ENCODE measurements at places on chromosomes 11 and 22.

GRCh38 chr22:30040499-30041260 is 39.6 kb upstream of the HORMAD2 start:
- no peak for DNase-seq

DNA sequence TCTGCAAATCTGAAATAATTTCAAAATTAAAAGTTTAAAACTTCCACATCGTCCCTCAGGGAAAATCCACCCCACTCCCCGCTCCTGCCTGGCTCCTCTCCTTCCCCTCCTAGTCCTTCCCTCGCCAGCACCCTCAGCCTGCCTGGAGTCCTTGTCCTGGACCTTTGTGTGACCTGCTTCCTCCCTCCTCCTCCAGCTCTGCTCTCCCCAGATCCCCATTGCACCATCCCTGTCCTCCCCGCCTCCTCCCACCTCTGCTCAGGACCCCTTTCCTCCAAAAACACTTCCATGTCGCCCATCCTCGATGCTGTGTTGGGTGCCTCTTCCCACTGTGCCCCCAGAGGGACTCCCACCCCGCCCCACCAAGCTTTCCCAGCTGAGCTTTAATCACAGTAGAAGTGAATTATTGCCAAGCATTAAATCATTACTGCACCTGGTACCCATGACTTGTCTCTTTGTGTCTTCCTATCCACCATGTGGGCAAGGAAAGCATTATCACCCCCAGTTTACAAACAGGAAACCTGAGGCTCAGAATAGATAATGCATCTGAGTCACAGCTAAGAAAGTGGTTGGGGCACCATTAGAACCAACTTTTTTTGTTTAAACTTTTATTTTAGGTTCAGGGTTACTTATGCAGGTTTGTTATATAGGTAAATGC is 2.4 kb upstream of the ZP1 start:
- no peak for DNase-seq

- peak; percentile 34 for DNase-seq
These were observed 1.5 kb downstream of the MAFF start for GRCh38 chr22:38203090-38203810.

DNA sequence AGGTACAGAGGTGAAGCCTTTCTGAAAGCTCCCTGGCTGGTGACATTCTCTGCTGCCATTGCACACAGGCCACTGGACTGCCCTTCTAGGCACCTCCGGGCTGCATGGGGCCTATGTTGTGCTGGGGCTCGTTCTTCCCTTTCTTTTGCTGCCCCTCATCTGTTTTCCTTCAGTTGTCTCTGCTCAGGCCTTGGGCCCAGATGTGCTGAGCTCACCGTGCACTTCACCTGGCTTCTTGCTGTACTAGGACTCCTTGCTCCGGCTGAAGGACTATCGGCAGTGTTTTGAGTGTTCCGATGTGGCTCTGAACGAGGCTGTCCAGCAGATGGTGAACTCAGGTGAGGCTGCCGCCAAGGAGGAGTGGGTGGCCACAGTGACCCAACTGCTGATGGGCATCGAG is 59.4 kb downstream of the CABIN1 start:
- DNase-seq, result no peak

GRCh38 chr11:66048547-66049323 is at the start of gene GAL3ST3:
TSS of gene GAL3ST3 (minus strand) at chr11:66049161. CDS start at chr11:66045415, 3,746 bp downstream.
- no peak for DNase-seq

- peak; percentile 39 for DNase-seq
These were observed 218.1 kb upstream of the SORL1-AS1 start for GRCh38 chr11:121670805-121671282.

DNA sequence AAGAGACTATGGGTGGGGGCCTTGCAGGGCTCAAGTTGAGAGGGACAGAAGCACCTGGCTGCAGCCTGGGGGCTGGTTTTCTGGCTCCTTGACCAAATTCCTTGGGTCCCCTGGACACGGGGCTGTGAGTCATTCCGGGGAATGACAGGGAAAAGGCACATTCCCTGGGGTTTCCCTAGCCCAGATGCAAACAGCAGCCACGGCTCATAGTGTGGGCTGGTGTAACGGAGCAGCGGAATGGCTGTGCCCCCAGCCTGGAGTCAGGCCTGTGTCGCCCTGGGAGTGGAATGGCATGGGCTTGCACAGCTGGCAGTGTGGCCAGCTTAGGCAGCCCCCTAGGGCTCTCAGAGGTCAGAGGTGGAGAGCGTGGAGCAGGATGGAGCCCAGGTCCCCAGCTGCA is 77.6 kb upstream of the KCNQ1OT1 start:
- no peak for DNase-seq

GRCh38 chr11:115191761-115192160 is 312.5 kb downstream of the CADM1 start:
- DNase-seq, result no peak

DNA sequence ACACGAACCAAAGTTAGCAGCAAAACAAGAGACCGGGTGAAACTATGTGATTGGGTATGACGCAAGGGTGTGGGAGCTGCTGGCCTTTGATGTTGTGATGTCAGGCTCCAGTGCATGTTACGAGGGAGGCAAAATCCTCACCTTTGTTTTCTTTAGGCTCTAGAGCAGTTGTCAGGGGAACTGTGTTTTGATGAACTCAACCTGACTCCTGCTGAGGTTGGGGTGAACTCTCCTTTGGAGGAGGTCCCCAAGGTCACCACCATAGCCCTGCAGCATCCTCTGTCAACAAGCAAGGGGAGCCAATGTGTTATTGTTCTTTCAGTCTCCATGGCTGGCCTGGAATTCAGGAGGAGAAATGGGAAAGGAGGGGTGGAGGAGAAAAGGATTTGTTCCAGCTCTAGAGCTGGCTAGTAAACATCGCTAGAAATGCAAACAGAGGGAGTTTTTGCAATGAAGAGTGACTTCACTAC is 33.8 kb downstream of the RASSF10 start:
- DNase-seq, result no peak

DNA sequence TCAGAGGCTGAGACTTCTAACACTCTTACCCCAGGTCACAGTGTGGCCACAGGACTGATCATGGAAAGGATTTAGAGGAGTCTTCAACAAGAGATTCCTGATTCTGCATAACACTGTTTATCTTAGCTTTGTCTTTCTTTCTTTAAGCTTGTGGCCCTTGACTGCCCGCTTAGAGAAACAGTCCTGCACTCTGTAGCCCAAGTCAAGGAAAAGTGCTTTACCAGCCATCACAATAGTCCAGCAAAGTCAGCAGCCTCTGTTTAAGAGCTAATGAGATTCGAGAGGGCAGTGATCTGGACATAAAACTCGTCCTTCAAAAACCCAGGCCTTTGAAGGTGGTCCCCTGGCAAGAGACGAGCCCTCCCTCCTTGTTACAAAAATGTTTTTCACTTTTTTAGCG is 30.0 kb downstream of the PRDM10 start:
- DNase-seq, result no peak

GRCh38 chr11:9153651-9154050 is 62.3 kb upstream of the SCUBE2 start:
- no peak for DNase-seq

DNA sequence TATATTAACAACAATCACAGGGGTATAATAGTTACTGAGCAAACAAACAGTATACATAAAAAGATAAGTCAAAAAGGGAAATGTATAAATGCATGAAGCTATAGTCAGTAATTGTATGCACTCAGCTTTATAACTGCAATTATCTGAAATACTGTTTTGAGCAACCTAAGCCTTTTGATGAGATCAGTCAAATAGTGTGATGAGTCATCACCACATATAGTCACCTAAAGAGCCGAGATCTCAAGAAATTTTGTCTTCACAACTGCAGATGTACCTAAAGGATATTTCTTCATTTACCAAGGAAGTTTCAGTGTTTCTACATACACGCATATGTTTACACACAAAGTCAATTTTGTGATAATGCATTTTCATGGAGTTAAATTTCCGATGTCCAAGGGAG is 5.4 kb upstream of the OR51A2 start:
- DNase-seq, result no peak

DNA sequence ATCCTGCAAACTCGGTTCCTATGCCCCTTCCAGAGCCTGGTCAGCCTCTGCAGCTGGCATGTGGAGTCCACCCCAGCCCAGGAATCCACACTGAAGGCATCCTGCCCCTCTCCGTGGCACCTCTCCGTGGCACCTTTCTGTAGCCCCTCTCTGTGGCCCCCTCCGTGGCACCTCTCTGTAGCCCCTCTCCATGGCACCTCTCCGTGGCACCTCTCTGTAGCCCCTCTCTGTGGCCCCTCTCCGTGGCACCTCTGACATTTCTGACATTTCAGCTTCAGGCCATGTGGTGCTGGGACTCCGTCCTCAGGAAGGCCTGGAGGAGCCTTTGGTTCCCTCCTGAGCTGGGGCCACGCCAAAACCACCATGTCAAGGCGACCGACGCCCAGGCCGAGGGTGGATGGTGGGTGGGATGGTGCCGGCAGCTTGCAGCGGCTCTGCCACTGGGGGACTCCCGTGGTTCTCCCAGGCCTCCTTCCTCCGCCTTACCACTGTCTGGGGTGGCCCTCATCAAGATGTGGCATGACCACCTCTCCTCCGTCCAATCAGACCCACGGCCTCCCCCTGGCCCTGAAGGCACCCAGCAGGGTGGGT is 1518.5 kb downstream of the BRD1 start:
- DNase-seq, result no peak

DNA sequence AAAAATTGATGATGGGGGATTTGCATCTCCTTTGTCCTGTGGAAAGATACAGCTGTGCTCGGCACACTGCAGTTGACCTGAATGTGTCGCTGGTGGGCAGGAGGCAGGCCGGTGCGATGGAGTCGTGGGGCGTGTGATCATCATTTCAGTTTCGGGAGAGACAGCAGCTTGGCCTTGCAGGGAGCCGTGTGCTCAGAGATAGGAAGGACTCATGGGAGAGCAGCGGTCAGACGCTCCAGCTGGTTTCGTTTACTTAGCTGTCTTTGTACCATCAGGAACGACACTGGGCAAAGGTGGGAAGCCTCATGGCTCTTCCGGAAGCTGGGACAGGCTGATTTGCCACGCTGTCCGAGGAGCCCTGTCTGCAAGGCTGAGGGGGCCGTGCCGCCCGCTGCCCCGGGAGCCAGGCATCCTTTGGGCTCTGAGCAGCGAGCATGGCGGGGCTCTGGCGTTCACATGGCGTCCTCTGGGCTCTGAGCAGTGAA is 32.7 kb downstream of the GRAMD4 start:
- DNase-seq, result peak; percentile 54

DNA sequence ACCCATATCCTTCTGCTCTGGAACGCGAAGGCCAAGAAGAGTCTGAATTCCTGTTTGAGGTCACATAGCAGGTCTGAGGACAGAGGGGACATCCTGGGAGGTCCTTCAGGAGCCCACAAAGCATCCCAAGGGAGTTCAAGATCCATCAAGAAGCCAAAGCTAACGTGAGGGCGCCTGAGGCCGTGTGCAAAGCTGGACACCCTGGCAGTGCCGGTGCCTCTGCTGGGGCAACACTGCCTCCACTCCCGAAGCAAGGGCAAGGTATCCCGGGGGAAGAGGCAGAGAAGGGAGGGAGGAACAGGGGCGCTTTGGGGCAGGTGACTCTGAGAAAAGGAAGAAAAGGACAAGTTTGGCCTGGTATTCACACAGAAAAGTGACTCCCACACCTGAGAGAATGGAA is 50.3 kb upstream of the CDON start:
- DNase-seq, result no peak

- no peak for DNase-seq
These were observed 30.3 kb downstream of the VSTM5 start for GRCh38 chr11:93819966-93820695.

DNA sequence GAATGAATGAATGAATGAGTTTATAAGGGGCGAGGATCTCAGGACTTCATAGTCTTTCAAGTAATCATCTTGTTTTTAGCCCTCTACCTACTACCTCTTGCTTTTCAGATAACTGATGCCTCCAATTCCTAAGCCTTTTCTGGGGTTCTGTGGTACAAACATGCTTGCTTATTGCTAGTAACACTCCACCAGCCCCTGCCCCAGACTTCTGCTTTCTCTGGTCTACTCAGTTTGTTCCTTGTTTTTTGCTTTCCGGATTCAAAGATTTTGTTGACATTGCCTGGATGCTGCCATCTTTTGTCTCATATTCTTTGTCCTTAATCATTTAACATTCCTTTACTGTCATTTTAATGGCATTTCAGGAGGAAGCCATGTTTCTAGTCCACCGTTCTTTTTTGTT is 8.9 kb upstream of the TMEM9B start:
- DNase-seq, result no peak

- DNase-seq, result peak; percentile 23
These were observed 90.2 kb downstream of the SWAP70 start for GRCh38 chr11:9754010-9754471.

DNA sequence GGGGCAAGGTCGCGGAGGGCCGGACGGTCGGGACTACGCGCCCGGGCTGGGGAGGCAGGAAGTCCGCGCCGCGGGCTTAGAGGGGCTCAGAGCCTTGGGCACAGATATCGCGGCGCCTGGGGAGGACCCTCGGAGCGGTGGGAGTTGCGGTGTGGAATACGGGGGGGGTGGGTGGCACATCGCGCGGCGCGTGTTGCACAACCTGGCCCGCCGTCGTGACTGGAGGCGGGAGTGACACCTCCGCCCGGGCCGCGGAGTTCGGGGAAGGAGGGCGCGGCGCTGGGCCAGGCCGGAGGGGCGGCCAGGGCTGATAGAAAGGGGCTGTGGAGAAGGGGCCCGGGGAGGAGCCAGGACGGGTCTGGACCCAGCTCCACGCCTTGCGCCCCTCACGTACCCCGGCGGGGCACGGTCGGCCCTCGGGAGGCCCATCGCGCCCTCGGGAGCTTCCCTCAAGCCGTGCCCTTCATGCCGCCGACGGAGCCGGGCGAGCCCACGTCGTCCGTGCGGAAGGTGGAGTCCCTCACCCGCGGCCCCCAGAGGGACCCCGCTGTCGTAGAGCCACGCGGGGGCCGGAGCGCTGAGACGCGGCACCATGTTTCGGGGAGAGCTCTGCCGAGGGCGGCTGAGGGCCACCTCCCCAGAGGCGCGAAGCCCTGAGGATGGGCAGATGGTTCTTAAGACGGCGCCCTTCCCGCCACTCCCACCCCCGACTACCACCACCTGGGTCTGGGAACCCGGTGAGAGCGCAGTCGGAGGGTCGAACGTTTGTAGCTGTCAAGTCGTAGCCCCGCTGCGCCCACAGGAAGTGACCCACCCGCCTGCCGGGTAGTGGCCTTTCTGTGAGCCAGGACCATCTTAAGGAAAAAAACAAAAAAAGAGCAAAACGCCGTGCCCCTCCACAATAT is 729 bp downstream of the IL17RA start:
- DNase-seq, result no peak

GRCh38 chr22:26095256-26095956 is 73.9 kb upstream of the SEZ6L start:
- no peak for DNase-seq
